Right forelimb (tissue), 1 donor: ENCODE measurements at places on chromosomes 4 and X.

DNA sequence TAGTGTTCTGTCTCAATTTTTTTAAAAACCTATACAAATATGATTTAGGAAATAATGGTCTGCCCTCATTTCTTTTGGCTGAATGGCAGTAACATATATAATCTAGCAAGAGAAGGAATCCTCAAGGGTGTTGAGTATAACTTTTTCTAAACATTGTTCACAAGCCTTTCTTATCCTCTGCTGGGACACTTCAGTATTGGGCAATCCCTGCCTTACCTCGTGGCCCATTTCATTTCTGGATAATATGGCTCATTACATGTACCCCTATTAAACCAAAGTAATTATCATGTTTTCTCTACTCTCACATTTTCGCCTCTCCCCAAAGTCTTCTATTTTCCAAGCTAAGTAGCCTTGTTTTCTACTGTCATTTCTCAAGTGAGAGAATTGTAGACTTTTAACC, 110.8 kb upstream of the STIM2 start:
- DNase-seq = no peak

DNA sequence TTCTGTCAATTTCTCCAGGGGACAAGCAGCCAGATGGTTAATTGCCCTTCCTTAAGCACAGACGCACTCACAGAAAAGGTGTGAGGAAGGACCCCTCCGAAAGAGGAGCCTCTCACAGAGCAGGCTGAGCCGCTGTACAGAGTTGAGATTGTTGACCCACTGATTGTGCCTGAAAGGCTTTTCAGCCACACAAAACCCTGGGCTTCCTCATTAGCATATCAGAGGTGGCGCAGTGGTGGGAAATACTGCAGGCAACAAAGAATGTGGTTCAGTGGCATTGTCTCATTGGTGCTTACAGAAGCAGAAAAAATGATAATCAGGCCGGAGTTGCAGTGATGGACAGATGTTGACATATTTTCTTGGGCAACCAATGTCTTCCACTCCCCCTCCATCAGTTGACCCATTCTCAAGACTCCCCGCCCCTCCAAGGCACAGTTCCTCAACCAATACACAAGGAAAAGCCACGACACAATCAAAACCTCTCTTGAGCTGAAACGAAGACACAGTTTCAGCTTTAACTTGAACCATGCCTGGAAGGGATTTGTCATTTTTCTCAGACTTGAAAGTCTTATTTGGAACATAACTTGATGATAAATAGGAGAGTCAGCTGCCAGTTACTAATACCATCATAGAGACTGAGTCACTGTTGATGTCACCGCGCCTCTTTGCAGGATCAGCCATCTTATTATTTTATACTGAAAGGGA, 53.1 kb downstream of the ATXN3L start:
- DNase-seq = no peak

DNA sequence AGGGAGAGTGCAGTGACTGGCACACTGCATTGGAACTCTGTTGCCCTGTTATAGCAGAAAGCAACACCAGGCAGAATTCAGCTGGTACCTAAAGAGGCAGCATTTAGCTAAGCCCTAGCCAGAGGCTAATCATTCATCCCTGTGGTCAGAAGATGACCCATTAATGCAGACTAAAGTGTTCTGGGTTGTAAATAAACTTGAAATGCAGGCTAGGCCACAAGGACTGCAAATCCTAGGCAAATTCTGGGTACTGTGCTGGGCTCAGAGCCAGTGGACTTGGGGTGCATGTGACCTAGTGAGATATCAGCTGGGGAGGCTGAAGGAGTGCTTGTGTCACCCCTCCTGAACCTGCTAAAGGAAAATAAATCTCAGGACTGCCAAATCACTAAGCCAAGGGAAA, 91.2 kb downstream of the LPAR4 start:
- DNase-seq = no peak

DNA sequence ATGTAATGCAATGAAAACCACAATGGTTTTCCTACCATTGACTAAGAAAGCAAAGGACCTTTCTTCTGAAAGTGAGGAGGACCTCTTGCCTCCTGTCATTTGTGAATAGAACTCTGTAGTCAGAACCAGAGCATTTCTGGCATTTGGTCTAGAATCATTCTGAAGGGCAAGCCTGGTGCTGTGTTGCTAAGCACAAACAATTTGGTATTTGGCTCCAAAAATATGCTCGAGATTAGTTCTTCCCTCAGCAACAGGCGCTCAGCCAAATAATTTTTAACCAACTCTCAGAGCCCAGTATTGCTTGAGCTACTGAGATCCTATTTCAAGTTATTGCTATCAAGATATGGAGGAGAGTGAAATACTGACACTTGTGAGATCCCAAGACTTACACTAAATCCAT, 71.0 kb downstream of the SNCA start:
- peak; percentile 55 for DNase-seq
